ENCODE measurements at places on chromosomes 12 and 14. TPM values are rescaled to one million over a fixed set of nuclear protein-coding genes. Genes with fewer than 3 reads are reported as not detected.
A peak's percentile ranks its signal among the peaks of the same experiment; 100 is the strongest.

The AP1G2 gene
- 30.2 TPM for total RNA-seq

The CPSF2 gene
- 32.2 TPM for total RNA-seq

The ZNF268 gene
- total RNA-seq = 15.1 TPM

The HOXC12 gene
- not detected for total RNA-seq

The DPY19L2 gene
- 21.8 TPM for total RNA-seq

GRCh38 chr12:53454707-53455106 is 2.8 kb downstream of the PCBP2 start:
- DNase-seq = no peak
- no peak overlapping the region for H3K4me3 ChIP-seq
- no peak overlapping the region for H3K27ac ChIP-seq
- peaks cover 34% of the 10 kb centered on the region for H3K36me3 ChIP-seq
- no peaks in the 10 kb centered on the region for H3K27me3 ChIP-seq

DNA sequence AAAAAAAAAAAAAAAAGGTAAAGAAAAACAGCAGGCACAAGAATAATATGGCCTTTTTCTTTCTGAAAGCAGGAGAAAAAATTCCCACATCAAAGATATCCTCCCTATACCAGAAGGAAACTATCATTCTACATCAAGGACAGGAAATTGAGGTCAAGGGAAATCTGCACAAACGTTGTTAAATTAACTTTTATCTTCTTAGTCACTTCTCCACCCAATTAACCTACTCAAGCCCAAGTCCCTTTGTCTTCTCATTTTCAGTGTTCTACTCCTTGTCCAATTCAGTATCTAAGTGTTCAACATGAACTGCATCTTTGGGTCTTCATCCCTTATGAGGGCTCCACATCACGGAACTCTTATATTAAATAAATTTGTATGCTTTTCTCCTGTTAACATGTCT is 15.7 kb downstream of the NDUFA12 start:
- H3K4me3 ChIP-seq = no peak overlapping the region
- H3K27me3 ChIP-seq = no peaks in the 10 kb centered on the region
- peaks cover 45% of the 10 kb centered on the region for H3K36me3 ChIP-seq
- H3K4me1 ChIP-seq = no peaks in the 10 kb centered on the region
- no peak for DNase-seq

DNA sequence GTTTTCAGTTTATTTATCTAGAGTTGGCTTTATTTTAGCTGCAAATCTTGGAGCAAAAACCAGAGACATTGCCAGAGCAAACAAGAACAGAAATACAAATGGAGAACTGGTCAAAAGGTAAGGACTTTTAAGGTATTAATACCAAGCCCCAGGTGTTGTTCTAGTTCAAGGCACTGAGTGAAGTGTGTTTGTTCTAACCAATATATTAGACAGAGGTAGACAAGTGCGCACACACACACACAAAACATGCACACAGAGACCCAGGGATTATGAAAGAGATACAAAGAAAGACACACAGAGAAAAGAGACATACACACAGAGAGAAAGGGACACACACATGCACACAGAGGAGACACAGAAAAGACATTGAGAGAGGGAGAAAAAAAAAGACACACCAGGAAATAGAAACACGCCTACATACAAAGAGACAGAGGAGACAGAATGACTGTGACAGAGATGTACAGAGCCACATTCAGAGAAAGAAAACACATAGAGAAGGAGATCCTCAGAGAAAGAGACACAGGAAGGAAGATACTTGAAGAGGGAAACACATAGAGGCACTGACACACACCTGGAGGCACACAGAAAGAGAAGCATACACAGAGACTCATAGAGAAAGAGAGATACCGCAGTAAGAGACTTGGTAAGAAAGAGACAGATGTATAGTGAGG is 50.2 kb downstream of the MIPOL1 start:
- no peak overlapping the region for H3K27ac ChIP-seq
- DNase-seq = no peak
- H3K4me1 ChIP-seq = no peaks in the 10 kb centered on the region
- no peaks in the 10 kb centered on the region for H3K36me3 ChIP-seq

DNA sequence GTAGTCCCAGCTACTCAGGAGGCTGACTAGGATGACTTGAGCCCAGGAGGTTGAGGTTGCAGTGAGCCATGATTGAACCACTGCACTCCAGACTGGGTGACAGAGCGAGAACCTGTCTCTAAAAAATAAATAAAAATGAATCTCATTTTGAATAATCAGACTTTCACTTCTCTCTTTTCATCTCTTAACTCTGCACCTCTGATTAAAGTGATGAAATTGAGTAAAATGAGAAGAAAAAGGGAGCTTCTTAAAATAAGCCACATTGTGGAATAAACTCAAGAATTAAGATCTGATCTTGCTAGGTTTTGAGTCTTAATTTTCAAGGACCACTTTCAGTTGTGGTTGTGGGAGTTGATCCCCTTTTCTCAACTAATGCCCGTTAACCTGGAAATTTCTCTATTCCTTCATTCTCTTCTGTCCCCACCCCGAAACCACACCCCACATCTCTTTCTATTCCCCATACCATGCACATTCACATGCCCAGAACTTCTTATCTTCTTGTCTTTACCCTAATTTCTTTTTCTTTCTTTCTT is 70.9 kb upstream of the ETV6 start:
- no peaks in the 10 kb centered on the region for H3K36me3 ChIP-seq
- no peak overlapping the region for H3K27ac ChIP-seq
- DNase-seq = no peak

GRCh38 chr14:91835197-91835919 is 32.0 kb downstream of the TC2N start:
- no peaks in the 10 kb centered on the region for H3K4me1 ChIP-seq
- H3K27ac ChIP-seq = peak overlapping the region; percentile 86
- H3K36me3 ChIP-seq = no peaks in the 10 kb centered on the region
